ENCODE measurements at places on chromosomes 7 and 10.

DNA sequence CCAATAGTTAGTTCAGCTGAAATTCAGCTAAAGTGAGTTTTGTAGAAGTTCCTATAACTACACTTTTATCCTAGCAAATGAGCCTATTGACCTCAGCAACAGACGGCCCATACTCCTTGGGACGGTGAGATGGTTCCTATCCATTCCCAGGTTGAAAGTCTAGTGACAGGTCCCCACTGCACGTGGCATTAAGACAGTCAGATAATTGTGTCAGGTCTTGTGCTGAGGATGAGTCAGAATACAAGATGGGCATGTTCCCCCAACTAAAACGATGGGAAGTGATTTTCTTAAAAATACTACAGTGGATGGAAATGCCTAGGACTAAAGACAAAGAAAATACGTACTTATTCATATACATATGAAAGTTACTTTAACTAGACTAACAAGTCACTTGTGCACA, 2.1 kb downstream of the CAV1 start:
- no peak for DNase-seq

DNA sequence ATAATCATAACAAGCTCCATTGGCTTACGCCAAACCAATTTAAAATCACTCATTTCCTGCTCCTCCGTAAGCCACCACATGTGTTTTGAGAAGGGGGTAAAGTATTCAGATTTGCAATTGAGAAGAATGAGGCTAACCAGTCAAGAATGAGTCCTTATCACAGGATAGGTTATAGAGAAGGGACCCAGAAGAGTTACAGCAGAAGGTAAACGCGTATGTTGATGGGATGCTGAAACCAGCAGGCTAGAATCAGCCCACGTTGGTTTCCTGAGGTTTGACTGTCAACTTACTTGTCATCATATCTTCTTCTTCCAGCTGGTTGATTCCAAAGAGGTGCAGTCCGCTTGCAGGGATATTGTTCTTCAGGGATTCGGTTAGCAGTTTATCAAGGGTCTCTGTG, 64.1 kb upstream of the TM9SF3 start:
- DNase-seq: no peak

DNA sequence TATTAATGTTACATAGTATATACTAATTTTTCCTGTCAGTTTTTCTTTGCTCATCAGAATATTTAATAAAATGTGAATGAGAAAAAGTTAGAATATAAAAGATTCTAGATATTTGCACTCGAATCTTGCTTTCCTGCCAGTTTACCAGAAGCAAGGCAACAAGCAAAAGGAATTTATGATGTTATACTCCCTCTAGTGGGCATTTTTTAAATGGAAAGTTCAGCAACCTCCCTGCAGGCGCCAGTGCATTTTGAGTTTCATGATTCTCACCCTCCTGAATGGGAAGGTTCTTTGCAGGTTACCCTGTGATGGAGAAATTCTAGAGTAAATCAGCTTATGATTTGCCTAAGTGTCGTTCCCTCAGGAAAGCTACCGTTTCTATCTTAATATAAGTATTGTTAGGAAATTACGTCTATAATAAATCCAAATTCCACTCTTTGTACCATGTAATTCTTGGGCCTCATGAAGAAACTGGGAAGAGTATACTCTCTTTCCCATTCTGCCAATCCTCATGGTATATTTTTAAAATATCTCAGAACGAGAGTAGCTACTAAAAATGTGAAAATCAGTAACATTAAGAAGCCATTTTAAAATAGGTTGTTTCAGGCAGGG, 350.0 kb downstream of the CRPPA start:
- no peak for DNase-seq

DNA sequence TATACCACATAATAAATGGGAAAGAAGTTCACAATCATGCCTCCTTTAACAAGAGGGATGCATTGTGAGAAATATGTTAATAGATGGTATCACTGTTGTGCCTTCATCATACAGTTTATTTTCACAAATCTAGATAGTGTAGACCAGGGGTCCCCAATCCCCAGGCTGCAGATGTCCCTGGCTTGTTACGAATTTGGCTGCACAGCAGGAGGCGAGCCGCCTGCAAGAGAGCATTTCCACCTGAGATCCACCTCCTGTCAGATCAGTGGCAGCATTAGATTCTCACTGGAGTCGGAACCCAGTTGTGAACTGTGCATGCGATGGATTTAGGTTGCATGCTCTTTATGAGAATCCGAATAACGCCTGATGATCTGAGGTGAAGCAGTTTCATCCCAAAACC, 361.9 kb upstream of the ZWINT start:
- no peak for DNase-seq

GRCh38 chr10:59276919-59277318, 85.4 kb downstream of the FAM13C start:
- no peak for DNase-seq

GRCh38 chr7:17105701-17106100, 192.8 kb upstream of the AHR start:
- no peak for DNase-seq

GRCh38 chr10:91410638-91411371, 661 bp downstream of the HECTD2 start:
- DNase-seq: no peak

GRCh38 chr7:158209435-158209834, 378.2 kb downstream of the PTPRN2 start:
- no peak for DNase-seq

GRCh38 chr7:139909379-139910050, 80.5 kb downstream of the TBXAS1 start:
- DNase-seq: no peak

GRCh38 chr10:115982076-115982475, 290.9 kb downstream of the GFRA1 start:
- DNase-seq: no peak

- DNase-seq: no peak
Observed at GRCh38 chr7:98400542-98401340, at the start of gene BAIAP2L1. TSS of gene BAIAP2L1 (minus strand) at chr7:98401090. CDS start at chr7:98400852, 238 bp downstream.

DNA sequence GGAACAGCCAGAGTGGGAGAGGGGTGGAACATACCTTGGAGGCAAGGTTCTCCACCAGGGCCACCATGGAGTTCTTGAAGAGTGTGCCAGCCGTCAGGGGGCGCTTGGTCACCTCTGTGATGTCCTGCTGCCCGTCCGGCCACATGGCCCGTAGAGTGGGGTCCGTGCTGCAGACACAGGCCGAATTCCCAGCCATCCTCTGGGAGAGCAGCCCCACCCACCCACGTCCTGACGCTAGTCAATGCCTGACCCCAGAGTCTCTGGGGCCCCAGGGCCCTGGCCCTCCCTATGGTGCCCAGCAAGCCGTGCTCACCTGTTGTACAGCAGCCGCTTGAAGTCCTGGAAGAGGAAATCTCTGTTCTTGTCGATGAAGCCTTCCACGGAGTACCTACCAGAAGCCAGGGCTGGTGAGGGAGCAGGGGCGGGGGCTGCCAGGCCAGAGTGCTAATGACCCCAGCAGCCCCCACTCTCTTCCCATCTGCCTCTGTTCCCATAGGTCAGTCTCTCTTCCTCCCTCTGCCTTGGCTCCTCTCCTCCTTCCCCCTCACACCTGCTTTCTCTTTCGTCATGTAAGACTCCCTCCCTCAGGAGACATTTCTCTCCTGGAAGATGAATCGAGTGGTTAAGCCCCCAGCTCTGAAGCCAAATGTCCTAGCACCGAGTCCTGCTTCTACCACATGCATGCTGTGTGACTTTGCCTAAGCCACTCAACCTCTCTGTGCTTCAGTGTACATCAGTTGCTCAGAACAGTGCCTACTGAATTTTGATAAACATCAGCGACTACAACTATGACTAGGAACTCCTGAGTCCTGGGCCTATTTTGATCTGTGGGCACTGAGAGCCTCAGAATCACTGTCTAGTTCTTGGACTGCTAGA, 11.0 kb downstream of the MYO1G start:
- no peak for DNase-seq

DNA sequence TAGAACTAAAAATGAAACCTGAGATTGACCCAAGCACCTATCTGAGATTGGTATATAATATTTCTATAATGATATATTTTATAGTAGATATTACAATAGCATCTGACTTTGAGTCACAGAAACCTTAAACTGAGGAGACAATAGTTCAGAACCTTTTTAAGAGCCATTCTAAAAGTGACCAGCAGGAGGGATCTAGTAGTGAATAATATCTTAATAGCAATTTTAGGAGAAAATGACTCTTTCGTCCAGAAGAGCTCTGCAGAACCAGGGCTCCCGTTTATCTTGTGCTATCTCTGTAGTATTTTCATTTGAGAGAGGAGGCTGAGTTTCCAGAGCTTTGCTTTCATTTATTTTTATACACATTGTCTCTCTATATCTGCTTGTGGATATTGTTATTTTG, 68.1 kb downstream of the PODXL start:
- DNase-seq: no peak

- no peak for DNase-seq
Observed at GRCh38 chr10:97028126-97028831, 157.5 kb downstream of the SLIT1 start.

DNA sequence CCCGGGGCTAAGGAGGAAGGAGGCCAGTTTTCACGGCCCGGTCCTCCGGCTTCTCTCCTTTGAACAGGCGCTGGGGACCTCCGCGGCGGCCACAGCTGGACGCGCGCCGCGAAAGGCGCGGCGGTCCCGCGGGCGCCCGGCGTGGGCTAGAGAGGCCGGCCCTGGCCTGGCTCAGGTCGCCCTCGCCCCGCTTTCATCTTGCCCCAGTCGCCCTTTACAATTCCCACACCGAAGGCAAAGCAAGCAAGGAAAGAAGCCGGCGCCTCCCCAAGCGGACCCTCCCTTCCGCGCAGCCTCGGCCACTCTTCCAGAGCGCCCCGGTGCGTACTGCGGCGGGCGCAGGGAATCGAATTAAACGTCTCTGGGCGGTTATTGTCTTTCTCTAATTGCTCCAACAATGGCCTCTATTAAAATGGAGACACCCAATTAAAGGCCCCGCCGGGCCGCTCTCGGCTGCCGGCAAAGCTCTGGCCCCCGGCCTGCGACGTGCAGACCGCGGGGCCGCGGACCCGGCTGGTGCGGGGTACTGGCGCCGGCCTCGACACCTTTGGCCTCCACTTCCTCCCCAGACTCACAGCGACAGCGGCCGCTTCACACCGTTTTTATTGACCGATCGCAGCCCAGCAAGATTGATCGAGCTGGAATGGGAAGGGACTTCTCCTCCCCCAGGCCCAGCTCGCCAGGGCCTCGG, 4.5 kb upstream of the GATA3 start:
- DNase-seq: no peak

DNA sequence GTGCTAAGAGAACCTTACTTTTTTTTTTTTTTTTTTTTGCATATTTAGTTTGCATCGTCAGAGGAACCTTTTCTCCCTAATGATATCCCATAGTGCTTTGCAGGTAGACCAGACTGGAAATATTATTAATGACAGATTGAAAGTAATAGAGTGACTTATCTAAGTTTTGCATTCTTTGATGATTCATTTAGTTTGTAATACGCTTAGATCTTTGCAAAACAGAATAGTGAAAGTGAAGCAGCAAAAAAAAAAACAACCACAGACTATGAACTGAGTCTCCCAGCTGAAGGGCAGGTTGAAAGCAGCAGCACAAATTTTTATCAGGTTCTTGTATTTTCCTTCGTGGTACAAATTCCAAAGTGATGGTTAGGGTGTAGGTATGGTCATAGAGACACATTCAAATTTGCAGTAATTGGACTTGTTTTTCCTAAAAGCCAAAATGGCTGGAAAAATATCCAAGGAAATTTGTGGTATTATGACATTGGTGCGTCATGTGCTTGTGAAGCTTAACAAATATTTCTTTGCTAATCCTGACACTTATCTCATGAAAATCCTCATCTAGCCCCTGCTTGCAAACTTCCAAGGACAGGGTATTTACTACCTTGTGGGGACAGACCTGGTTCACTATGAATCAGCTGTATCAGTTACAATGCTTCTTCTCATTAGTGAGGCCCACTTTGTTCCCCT, 81.8 kb upstream of the CREB5 start:
- DNase-seq: no peak

- DNase-seq: no peak
Observed at GRCh38 chr10:24483701-24484100, 240.0 kb downstream of the ARHGAP21 start.

GRCh38 chr10:78028438-78029268, 662 bp downstream of the POLR3A start:
- peak; percentile 61 for DNase-seq

- DNase-seq: no peak
Observed at GRCh38 chr7:2138146-2138765, 94.5 kb downstream of the MAD1L1 start.

GRCh38 chr7:40733114-40733513, 598.3 kb downstream of the SUGCT start:
- no peak for DNase-seq

DNA sequence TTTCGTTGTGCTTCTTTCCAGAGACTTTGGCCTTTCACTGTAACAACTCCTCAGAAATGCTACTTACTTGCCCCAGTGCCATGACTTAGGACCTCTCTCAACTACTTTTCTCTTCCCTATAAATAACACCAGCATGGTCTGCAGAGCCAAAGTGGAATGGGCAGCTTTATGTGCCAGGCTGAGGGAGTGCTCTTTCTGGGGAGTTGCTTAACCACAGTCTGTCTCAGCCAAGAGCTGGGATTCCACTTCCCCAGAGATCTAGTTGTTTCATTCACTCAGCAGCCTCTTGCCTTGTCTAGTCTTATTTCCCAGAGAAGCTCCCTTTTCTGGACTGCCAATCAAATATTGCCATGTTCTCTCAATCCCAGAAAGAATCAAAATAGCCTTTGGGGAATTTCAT, 912.2 kb downstream of the GRID1 start:
- no peak for DNase-seq

DNA sequence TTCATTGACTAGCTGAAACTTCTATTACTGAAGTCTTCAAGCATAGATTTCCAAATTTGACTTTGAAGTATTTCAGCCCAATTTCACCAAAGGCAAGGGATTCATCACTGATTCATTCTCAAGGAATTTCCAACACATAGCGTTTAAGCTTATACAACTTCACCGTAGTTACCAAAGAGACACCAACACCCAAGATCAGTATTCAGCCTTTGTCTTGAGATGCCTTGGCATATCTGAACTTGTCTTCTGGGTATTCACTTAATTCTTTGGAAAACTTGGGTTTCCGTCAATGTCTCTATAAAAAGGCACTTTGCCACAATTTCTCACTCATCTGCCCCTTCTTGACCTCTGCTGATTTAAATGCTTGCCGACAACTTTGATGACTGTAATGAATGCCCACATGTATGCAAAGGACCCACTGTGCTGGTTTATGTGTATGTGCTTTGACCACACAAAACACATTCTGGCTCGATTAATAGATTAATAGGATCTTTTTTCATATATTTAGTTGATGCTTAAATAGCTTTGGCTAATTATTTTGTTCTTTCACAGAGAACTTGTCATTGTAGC, 49.6 kb downstream of the TES start:
- no peak for DNase-seq

Data from right atrium auricular region (tissue), 2 donors.